ENCODE measurements at places on chromosomes 7 and 10.

GRCh38 chr10:86067436-86068050, 299.1 kb downstream of the GRID1 start:
- no peak for DNase-seq

GRCh38 chr10:89144836-89145235, 62.3 kb downstream of the CH25H start:
- DNase-seq: no peak

DNA sequence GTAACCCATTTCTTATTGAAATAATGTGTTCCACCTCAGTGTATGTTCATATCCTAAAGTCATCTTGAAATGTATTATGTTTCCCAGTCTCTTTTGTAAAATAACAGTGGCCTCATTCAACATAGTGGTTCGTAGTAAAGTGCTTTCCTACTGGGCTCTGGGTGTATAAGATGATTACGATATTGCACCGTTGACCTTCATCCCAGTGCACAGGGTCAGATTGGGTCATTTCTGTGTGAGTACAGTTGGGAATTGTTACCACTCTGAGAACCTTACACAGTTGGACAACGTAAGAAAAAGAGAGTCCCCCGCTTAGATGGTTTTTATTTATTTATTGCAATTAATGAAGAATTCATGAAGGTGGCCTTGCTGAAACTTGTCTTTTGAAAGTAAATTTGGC, 135.6 kb downstream of the CHN2 start:
- DNase-seq: no peak

DNA sequence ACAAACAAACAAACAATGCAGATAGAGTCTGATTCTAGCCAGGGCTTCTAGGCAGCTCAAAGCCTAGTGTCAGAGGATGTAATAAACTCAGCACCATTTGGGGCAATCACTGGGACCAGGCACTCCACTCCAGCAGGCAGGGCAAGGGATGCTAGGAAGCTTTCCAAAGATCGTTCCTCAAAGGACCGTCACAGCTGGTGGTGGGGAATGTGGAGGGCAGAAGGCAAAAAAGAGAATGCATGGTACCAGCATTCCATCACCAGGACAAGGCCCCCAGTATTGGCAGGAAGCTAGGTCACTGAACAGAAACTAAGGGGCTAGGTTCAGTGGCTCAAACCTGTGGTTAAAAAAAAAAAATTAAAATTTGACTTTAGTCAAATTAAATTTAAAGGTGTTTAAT, 94.2 kb downstream of the CUL2 start:
- DNase-seq: no peak

- no peak for DNase-seq
These were observed 96.4 kb downstream of the CALD1 start for GRCh38 chr7:134875867-134876266.

DNA sequence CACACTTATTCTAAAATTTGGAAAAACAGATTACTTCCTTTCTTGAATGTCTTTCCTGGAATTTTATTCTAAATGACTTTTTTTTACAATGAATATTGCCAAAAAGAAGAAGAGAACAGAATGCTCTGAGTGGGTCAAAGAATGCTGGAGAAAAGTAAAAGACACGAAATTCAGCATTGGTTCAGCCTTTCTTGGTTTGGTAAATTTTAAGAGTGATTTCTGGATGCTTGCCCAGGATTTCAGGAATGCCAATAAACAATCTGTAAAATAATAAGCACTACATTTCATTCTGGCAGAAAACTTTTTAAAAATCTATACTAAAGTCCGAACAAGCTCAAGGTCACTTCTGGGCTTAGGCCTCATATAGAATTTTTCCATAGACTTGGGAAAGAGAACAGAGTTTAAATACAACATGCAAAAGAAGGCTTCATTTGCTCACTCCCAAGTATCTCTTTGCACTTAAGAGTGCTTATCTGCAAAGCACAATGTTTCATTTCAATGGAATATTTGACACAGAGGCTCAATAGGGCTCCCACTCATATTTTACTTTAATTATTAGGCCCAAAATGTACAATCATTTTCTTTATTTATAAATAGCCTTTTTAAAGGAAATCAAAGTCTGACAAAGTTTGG, 359.5 kb upstream of the ANKRD30A start:
- DNase-seq: no peak

DNA sequence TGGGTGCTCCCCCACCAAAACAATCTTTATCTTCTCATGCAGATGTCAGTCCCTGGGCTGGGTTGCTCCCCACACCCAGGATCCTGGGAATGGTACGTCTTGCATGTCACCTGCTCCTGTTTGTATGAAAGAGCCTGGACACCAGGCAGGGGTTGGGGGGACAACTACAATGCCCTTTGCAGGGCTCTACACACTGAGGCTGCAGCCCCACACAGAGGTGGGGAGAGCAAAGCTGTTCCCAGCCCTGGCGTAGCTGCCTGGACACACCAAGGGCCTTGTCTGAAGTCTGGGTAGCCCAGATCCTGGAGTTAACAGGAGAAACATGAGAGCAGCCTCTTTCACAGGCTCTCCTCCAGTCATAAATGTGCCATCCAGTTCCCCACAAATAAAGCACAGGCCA, 61.2 kb upstream of the TMEM72 start:
- no peak for DNase-seq

GRCh38 chr7:66741-67140, 125.6 kb upstream of the FAM20C start:
- no peak for DNase-seq

- DNase-seq: no peak
These were observed 67.8 kb downstream of the MICALL2 start for GRCh38 chr7:1391449-1391848.

DNA sequence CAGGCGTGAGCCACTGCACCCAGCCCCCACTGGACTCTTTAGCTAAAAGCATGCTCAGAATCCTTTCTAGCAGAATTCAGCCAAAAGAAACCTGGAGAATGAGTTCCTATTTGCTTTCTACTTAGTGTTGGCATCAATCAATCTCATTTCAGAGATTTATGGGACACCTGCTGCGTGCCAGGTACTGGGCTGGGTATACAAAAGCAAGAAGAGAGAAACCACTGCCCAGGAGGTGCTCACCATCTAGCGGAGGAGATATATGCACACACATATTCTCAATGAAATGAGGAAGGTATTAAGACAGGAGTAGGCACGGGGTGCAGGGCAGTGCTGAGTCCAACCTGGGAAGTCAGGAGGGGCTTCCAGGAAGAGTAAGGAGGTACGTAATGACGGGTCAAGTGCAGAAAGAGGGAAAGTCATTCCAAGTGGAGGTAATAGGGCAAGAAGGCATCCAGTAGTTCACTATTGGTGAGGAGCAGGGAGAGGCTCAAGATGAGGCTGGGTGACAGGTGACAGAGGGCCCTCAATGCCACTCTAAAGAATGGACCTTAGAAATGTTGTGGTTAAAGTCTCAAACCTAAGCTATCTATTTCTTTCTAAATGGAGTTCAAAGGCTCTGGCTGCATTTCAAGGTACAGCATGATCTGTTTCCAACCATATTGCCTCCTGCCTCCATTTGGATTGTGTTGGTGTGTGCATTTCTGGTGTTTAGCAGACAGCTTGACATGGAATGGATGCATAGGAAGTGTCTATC, 22.1 kb downstream of the ABLIM1 start:
- DNase-seq: no peak

DNA sequence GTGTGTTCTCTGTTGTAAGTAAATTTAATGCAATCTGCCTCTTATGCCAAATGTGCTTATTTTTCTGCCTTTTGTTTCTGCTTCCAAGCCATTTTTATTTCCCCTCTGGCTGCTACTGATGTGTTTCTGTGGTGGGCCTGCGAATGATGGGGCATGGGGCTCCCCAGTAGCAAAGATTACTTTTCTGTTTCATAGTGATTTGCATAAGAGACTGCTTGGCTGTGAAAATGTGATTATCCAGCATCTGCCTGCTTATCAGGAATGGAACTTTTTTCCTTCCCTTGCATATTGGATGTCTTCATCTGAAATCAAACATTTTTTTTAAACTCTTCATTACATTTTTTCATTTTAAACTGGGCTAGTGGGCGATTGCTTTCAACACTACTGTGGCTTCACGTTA, 57.7 kb upstream of the BTBD16 start:
- DNase-seq: no peak

GRCh38 chr7:107711301-107711700, 32.6 kb upstream of the CBLL1 start:
- no peak for DNase-seq

DNA sequence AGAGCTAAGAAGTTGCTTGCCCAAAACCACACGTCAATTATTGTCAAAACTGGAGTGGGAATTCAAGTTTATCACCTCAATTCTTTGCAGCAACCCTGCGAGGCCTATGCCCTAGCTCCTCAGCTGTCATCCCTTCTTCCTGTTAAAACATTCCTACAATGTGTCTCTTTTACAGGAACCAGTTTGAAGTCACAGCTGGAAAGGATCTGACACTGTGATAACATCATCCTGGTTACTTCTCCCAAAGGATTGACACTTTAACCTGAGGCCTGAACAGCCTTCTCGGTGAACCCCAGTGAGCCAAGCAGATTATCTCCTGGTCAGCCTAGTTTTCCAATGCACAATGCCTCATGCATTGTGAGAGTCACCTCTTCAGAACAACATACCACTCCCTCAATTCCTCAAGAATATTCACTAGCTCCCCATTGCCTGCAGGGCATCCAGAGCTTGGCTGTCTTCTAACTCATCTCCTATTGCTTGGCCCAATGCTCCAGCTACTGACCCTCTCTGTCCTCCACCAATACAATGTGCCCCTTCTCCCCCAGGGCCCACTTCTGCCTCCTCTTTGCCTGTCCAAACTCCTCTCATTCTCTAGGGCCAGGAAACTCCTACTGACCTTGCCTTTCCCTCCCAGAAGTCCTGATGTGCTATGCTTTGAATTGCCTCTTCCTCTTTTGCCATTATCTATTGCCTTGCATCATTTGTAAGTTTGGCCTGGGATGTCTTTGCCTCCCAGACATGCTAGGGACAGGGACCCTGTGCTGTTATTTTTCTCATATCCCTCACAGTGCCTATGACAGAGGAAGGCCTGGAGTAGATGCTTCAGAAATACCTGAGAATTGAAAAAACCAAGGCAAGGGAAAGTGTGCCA, 10.4 kb upstream of the DLG5 start:
- no peak for DNase-seq

DNA sequence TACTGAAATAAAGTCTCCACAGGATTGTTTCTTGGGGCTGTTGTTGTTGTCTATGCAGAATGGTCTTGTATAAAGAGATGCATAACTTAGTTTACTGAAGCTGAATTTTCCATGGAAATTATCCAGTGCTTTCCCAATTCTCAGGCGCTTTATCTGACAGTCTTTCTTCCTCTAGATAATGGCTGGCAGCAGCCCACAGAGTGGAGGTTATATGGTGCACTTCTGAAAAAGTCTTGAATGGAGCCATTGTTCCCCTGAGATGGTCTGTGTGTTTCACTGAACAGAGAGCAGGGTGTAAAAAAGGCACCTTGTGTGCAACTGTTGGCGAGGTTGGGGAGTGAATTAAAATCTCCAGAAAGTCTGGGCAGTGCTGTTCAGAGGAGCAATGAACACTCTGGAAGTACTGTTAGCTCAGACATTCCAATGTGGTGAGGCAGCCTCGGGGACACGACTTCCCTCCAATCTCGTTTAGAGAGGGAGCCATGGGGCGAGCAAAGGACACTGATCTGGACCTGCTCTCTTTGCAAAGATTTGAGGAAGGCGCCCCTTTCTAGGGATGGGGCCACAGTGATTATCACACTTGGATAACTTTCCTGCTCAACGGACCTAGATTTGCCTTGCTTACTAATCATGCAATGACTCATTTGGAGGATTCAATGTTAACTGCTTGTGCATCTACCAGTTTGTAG, 2.0 kb upstream of the PLCE1 start:
- DNase-seq: no peak

DNA sequence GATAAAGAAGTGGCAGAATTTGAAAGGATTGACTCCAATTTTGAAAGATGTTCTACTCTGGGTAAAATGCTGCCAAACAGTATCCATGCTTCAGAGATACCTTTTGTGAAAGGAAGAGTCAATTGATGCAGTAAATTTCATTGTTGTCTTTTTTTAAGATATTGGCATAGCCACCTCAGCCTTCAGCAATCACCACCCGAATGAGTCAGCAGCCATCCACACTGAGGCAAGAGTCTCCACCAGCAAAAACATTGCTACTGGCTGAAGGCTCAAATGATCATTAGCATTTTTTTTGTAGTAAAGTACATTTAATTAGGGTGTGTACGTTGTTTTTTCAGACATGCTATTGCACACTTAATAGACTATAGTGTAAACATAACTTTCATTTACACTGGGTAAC, 31.7 kb upstream of the CYP26C1 start:
- DNase-seq: no peak

- DNase-seq: peak; percentile 37
These were observed 2.1 kb upstream of the KAT6B start for GRCh38 chr10:74824184-74824899.

DNA sequence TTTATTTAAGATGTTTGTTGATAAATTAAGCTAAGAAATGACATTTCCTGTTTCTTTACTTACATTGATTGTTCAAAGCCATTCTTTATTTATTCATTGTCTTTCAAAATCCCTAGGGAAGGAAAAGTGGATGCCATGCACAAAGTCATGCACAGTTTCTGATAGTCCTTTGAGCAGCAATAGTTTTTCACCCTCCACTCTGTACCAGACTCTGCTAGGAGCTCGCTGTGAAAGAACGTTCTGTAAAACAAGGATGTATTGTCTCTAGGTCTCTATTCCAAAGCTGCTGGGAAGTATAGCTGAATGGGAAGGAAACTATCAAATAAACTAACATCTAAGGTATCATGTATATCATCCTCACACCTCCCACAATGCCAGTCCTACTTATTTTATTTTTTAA, 7.8 kb upstream of the NOC3L start:
- DNase-seq: no peak

- DNase-seq: no peak
These were observed 461.6 kb downstream of the PLXDC2 start for GRCh38 chr10:20277820-20278219.

- no peak for DNase-seq
These were observed 21.5 kb downstream of the SH3PXD2A start for GRCh38 chr10:103833731-103834365.

GRCh38 chr7:81111781-81112540, 193.1 kb upstream of the SEMA3C start:
- no peak for DNase-seq

DNA sequence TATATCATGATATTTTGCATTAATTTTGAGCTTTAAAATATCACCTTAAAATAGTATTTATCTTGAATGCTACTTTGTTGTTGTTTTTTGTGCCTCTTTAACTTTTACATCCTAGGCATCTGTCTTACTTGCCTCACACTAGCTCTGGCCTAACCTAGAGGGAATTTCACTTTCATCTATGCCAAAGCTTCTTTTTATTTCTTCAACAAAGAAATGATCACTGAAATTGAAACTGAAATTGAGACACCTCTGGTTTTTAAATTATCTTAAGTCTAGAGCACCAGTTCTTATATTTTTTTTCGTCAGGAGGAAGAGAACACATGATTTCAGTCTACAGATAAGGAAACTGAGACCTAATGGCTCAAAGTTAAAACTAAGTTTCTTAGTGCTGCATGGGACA, 3.5 kb upstream of the SCIN start:
- DNase-seq: no peak

GRCh38 chr10:128103229-128103714, 23.0 kb downstream of the MKI67 start:
- DNase-seq: peak; percentile 45

- DNase-seq: no peak
These were observed 637.1 kb downstream of the CCSER2 start for GRCh38 chr10:84965468-84965867.

Data from CD4-positive, alpha-beta T cell treated with Interleukin-12 subunit alpha and Interleukin-12 subunit beta, for 1 hour (primary cell).